ENCODE measurements at places on chromosomes 6 and 20.

- no peak for DNase-seq
Measured at GRCh38 chr6:137749696-137750211, 117.3 kb upstream of the TNFAIP3 start.

- DNase-seq = no peak
Measured at GRCh38 chr6:48134246-48134645, 23.2 kb upstream of the PTCHD4 start.

DNA sequence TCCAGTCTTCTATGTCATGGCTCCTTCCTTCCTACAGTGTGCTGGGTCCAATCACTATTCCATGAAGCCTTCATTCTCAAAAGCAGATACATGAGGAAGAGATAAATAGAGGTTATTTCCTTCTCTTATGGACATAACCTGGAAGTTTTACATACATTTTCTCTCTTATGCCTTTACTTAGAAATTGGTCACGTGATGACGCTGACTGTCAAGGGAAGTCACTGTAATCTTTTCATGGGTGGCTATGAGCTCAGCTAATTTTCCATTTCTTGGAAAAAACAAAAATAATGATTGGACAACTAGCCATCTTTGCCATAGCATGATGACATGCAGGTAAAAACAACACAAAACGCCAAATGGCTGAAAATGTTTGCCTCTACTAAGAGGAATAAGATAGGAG lies 151.6 kb upstream of the PRSS16 start:
- no peak for DNase-seq

DNA sequence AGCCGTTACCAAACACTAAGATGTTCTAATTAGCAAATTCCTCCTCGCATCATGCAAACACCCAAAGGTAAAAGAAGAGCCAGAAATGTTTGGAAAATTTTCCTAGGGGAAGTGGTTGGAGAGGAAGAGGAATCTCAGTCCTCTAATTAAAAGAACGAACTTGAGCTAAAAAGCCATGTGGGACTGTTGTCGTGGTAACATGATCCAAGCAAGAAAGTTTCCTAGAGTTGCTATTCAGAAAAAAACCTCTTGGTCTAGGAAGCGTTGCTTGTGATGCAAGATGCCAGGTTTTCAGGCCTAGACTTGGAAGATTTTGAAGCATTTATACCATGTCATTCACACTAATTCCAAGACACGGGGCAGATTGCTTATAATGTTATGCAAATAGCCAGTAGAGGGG lies 106.8 kb upstream of the DOK5 start:
- no peak for DNase-seq

- DNase-seq = no peak
Measured at GRCh38 chr6:22882581-22882980, 313.2 kb downstream of the HDGFL1 start.

DNA sequence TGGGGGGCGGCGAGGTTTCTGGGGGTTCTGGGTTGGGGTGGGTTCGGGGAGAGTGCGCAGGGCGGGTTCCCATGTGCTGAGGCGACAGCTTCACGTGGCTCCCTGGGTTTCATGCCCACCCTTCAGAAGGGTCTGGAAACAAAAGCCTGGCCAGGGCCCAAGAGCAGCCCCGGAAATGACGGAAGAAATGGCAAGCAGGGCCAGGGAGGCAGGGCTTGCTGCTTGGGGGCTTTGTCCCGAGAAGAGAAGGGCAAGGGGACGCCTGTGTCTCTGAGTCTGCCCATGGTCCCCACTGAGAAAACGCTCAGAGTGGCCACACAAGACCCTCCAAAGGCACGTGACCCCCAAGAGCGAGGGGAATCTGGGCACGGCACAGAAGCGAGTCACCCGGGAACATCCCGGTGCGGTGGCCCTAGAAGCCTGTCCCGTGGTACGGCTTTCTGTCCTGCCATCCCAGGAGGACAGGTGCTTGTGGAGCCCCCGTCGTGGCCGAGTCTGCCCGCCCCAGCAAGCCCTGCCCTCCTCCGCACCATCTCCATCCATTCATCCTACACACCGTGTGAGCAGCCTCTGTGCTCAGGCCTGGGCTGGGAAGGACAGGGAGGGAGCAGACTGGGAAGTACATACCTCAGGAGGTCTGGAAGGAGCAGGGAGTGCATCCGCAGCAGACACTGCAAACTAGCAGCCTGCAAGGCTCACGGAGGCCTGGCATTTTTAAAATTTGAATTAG lies 9.0 kb downstream of the NPEPL1 start:
- no peak for DNase-seq

DNA sequence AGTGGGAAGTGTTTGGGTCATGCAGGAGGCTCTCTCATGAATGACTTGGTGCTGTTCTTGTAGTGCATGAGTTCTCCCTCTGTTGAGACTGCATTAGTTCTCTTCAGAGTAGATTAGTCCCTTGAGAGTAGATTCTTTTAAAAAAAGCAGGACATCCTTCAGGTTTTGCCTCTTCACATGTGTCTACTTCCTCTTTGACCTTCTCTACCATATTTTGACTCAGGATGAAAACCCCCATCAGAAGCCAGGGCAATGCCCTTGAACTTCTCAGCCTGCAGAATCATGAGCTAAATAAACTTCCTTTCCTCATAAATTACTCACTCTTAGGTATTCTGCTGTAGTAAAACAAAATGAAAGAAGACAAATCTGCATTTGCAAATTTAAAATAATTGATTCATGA lies 170.3 kb downstream of the CD109 start:
- no peak for DNase-seq

- no peak for DNase-seq
Measured at GRCh38 chr6:119834418-119834817, 484.9 kb upstream of the MAN1A1 start.

DNA sequence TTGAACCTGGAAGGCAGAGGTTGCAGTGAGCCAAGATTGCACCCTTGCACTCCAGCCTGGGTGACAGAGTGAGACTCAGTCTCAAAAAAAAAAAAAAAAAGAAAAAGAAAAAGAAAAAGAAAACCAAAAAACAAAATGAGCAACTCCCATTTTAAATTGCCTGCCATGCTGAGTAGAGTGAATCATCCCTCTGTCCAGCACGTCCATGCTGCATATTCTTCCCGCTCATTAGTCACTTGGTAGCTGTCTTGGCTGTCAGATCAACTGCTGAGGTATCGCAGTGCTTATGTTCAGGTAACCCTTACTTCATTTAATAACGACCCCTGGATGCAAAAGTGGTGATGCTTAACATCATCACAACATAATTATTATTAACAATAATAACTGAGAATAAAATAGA lies 72.6 kb upstream of the RNF24 start:
- DNase-seq = no peak

- DNase-seq = no peak
Measured at GRCh38 chr6:15581751-15582150, 81.1 kb downstream of the DTNBP1 start.

DNA sequence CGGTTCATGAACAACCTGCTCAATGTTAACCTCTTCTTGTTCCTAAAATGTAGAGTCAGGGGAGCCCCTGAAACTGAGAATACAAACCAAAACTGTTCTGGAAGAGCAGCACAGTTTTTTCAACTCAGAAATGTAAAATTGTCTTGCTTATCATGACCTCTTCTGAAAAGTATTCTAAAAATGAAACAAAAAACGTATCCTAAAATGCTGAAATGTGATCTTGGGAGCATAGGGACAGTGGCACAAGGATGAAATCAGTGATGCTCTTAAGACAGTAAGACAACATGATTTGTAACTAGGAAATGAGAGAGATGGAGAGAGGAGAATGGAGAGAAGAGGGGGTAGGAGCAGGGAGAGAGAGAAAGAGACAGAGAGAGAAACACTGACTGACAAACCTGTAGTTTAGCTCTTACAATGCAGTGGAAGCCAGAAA lies 27.5 kb downstream of the NCOA7 start:
- no peak for DNase-seq

DNA sequence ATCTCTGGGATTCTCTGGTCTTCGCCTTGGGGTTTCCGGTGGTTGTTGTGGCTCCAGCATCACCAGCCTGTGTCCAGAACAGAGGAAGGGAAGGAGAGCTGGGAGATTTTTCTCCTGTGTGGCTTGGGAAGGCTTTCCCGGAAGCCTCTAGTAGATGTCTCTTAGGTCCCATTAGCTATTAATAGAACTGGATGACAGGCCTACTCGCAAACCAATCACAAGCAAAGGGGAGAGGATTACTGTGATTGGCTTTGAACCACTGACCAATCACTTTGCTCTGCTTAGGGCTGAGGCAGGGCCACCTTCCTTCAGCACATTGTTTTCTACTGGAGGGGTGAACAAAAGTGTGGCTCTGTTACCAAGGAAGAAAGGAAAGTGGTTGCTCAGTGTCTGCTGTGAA lies 203.4 kb upstream of the SULF2 start:
- no peak for DNase-seq

GRCh38 chr20:6397115-6397514 lies 274.3 kb upstream of the FERMT1 start:
- no peak for DNase-seq

Measured in nucleus accumbens (tissue), 56 donors.